ENCODE measurements at places on chromosomes 13 and 19.

GRCh38 chr13:94112227-94112626 is 367.3 kb downstream of the DCT start:
- DNase-seq, result peak; percentile 83

- DNase-seq, result no peak
Observed at GRCh38 chr13:30406779-30407416, 15.4 kb upstream of the UBE2L5 start.

DNA sequence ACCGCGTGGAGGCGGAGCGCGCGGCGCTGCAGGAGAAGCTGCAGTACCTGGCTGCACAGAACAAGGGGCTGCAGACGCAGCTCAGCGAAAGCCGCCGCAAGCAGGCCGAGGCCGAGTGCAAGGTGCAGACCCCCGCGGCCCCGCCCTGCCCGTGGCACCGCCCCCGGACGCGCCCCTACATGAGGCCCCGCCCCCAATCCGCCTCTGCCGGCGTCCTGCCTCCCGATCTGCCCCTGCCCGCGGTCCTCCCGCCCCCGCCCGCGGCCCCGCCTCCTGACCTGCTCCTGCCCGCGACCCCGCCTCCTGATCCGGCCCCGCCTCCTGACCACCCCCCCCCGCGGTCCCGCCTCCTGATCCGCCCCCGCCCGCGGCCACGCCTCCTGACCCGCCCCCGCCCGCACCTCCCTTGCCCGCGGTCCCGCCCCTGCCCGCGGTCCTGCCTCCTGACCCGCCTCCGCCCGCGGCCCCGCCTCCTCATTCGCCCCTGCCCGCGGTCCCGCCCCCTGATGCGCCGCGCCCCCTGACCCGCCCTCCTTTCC is 11.7 kb downstream of the PRR36 start:
- peak; percentile 75 for DNase-seq

DNA sequence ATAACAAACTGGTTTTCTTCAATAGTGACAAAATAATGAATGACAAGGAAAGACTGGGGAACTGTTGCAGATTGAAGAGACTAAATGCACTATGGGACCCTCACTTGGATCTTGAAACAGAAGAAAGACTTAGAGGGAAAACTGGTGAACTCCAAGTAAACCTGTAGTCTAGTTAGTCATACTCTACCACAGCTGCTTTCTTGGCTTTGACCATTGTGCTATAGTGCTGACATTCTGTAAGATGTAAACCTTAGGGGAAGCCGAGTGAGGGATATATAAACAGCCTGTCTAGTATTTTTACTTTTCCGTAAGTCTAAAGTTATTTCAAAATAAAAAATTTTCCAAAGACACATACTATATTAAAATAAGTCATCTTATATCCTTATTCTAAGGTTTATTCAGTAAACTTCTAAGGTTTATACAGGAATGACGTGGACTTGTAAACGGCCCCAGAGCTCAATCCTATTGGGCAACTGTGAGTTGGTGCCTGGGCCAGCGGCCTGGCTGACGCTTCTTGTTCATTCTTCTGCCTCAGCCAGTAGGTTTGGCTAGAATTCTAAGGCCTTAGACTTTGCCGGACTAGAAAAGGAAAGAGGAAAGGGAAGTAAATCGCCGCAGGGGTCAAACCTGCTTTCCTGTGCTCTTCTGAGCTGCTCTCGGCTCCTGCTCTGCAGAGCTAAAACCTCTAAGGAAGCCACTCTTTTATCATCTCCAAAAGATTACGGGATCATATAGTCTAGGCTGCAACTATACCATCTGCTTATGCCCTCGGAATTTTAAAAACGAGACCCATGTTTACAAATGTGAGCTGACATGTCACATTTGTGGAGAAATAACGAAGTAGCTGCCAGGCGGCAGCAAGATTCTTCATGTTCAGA is 33.6 kb upstream of the UBE2L5 start:
- peak; percentile 71 for DNase-seq

GRCh38 chr13:44637581-44637980 is 61.5 kb upstream of the TSC22D1 start:
- no peak for DNase-seq

- no peak for DNase-seq
Observed at GRCh38 chr13:21698817-21699679, 28.2 kb downstream of the FGF9 start.

DNA sequence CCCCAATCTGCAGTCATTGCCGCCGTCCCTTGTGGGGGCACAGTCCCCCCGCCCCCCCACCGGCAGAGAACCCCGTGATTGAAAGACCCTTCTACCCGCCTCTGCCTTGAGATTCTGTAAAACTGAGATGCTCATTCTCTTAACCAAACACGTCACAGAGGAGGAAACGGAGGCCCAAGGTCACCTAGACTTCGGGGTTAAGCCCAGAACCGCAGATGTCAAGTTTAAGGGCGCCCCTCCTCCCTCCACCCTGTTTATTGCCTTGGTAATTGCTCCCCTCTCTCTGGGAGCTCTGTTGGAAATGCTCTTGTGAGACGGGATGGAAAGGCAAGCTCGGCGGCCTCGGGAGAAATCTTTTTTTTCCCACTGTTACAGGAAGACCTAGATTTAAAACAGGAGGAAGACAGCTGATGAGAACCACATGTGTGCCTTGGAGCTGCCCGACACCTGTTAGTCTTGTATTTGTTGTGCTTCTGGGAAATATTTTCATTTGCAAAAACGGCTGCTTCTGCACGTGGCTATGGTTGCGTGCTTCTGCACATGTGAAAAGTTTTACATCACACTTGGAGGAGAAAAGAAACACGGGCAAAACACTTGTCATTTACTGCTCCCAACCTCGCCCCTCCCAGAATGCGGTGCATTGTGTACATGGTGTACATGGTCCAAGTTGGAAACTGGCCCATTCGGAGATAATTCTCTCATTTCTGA is 1.1 kb upstream of the MED26 start:
- peak; percentile 35 for DNase-seq
